ENCODE measurements at places on chromosomes 1 and 21. TPM values are rescaled to one million over a fixed set of nuclear protein-coding genes. Genes with fewer than 3 reads are reported as not detected.

The CELA2B gene
- total RNA-seq, result not detected

DNA sequence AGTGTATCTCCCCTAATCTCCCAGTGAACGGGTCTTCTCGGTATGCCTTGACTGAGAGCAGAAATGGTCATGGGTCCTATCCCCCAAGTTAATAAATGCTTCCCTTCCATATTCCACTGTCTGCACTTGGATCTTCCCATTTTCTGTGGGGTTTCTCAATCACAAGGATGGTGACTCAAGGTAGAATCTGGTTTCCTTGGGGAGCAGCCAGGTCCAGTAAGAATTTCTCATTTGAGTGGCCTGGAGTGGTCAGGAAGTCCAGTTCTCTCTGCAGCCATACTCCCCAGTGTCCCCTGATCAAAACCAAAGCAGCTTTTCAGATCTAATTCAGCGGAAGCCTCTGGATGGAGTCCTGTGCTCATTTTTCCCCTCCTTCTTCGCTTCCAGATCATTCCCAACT lies 14.8 kb upstream of the SLC27A3 start:
- no peak for DNase-seq

The CYP4X1 gene
- total RNA-seq, result 0.90 TPM

DNA sequence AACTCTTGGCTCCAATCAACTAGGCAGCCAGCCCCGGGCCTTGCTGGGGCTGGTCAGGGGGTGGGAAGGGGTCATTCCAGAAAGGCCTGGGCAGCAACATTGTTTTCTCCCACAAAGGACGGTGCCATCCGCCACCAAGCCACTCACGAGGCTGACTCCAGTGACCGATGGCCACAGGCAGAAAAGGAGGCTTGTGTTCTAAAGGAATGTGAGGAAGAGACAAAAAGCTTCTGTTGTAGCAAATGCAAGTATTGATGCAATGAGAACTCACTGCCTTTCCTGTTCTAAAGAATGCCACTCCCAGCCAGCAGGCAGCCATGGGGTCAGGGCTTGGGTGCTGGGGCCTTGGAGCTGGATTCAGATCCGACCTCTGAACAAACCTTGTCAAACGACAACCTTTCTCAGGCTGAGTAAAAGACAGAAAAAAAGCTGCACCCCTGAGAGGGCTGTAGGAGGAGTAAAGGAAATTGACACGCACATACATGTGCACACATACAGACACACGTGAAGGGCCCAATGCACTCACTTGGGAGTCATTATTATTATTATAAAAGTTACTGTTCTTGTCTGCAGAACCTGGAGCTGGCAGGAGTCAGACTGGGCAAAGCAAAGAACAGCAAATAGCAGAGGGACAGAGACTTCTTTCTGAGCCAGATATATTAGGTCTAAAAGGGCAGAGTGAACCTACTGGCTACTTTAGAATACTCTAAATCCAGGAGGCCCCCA lies 13.9 kb upstream of the PRMT2 start:
- DNase-seq, result no peak

The RHCE gene
- 2.4 TPM for total RNA-seq

DNA sequence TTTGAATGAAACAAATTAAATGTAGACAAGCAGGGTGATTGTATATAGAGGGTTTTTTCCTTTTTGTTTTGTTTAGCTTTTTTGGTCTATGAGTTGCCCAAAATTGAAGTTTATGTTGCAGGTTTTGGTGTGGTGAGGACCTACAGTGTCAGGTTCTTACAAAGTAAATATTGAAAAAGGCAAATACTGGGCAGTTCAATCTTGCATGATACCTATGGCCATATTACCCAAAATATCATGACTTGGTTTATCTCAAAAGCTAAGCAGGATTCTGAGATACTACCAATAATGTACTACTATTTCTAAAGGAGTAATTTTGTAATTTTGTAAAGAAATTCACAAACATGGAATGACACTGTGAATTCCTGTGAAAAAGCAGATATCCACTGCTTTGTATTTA lies 1.8 kb downstream of the DNAJB4 start:
- DNase-seq, result no peak

GRCh38 chr21:43694437-43695079 lies 24.4 kb upstream of the PDXK start:
- no peak for DNase-seq

DNA sequence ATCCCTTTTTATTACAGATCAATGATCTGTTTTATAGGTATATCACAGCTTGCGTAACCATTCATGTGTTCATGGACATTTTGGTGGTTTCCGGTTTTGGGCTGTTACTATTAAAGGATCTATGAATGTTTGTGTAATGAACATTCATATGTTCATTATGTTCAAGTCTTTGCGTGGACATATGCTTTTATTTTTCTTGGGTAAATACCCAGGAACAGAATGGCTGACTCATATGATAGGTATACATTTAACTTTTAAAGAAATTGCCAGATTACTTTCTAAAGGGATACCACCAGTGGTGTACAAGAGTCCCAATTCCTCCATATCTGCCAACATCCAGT lies 73.7 kb downstream of the SPATA46 start:
- DNase-seq, result no peak

The SH2D2A gene
- not detected for total RNA-seq

DNA sequence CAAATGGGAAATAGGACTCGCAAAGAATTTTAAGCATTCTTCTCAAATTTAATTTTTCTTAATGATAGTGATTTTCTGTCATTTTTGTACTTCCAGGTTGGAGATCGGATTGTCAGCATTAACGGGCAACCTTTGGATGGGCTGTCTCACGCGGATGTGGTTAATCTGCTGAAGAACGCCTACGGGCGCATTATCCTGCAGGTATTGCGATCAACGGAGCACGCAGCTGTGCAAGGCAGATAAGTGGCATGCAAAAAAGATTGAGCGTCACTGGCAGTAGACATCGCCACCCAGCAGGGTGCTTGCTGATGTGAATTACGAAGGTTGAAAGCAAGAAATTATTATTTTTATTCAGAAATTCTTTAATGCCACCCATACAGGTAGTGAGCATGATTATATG lies 65.9 kb upstream of the L1TD1 start:
- no peak for DNase-seq

The G0S2 gene
- 46.8 TPM for total RNA-seq

The DENND2C gene
- total RNA-seq, result 14.5 TPM

GRCh38 chr1:191343816-191344215 lies 814.4 kb upstream of the RGS18 start:
- no peak for DNase-seq

DNA sequence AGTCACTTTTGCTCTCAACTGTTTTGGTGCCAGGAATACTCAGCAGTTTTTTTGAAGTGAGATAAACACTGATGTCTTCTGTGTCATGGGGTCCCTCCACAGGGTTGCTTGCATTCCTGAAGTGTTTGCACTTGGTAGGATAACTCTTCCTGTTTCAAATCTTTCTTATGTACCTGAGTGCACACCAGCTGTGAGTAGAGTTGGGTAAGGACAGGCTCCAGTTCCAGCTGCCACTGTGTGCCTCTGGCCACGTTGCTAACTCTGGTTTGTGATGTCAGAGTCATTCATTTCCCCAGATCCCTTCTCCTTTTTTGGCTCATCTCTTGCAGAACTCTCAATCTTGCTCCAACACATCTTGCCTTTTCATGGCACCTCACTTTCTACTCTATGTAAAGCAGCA lies 356.3 kb upstream of the B3GALT2 start:
- DNase-seq, result no peak

The GCSAML gene
- 0.15 TPM for total RNA-seq

DNA sequence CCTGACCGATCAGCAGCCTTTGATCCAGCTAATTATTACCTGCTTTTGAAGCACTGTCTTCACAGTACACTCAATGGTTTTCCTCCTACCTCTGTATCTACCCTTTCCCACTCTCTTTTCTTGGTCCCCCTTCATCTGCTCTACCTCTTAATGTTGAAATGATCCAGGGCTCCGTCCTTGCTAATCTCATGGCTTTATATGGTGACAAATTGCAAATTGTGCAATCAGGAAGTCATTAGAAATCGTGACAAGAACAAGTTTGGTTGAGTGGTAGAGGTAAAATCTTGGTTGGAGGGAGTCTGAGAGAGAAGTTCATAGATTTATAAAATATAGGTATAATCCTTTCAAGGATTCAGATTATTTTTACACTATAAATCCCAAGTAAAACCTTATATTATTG lies 9.6 kb upstream of the CYB5R1 start:
- DNase-seq, result no peak

The CA6 gene
- total RNA-seq, result not detected

DNA sequence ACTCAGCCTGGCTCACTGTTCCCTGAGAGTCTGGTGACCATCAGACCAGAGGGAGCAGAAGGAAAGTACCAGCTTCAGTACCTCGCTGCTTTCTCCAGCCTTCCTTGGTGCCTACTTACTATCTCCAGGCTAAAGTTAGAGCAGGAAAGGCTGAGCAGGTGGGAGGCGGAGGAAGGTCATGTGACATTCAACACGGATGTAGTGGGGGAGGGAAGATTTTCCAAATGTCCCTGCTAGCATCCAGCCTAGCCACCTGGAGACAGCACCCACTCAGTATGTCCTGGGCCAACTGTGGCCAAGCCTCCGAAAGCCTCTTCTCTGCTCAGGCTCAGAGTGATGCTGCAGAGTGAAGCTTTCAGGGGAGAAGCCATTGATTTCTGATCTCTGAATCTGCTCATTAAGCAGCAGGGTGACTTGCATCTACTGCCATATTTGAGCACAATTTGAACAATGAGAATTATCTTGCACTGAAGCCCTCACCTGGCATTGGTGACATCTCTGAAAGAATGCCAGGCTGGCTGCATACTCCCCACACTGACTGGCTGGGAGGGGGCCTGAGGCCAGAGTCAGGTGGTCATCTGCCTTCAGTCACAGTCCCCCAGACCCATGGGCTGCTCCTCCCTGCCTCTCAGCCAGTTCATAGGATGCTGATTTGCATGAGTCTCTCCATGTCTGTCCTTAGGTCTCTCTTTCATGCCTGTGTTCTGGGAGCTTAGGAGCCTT lies 86.2 kb downstream of the KCND3 start:
- no peak for DNase-seq

- DNase-seq, result peak; percentile 24
These were observed 65.2 kb upstream of the KCNE2 start for GRCh38 chr21:34298534-34299167.

The FCRLA gene
- not detected for total RNA-seq

- DNase-seq, result no peak
These were observed 1.3 kb downstream of the HES3 start for GRCh38 chr1:6245086-6245868.

- no peak for DNase-seq
These were observed 436.8 kb downstream of the KIF26B start for GRCh38 chr1:245591346-245592188.

The ZC3H12A gene
- total RNA-seq, result 7.3 TPM

DNA sequence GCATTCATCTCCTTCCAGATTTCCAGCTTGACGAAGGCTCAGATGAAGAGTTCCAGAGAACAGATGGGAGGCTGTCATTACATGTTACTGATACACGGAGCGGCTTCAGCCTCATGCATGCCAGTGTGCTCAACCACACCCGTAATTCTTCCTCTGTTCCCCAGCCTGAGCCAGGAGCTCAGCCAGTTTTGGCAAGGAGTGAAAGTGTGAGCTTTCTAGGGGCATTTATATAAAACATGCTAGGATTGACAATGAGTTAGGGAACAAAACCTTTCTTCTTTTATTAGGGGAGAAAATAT lies 290.4 kb upstream of the PLXNA2 start:
- no peak for DNase-seq

DNA sequence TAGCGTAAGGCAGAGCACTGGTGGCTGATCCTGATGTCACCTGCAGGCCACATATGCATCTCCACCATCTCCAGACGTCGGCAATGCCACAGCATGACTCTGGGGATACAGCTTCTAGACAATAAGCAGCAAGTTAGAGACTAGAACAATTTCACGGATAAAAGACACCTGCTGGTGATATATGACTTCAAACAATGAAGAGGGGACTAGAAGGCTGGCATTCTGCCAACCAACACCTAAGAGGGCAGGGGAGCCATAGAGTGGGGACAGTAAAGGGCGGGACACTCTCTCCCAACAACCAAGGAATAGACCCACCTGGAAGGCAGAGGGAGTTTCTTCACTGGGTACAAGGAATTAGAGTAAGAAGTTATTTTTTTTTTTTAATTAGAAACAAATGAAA lies 126.7 kb downstream of the SIM2 start:
- no peak for DNase-seq

DNA sequence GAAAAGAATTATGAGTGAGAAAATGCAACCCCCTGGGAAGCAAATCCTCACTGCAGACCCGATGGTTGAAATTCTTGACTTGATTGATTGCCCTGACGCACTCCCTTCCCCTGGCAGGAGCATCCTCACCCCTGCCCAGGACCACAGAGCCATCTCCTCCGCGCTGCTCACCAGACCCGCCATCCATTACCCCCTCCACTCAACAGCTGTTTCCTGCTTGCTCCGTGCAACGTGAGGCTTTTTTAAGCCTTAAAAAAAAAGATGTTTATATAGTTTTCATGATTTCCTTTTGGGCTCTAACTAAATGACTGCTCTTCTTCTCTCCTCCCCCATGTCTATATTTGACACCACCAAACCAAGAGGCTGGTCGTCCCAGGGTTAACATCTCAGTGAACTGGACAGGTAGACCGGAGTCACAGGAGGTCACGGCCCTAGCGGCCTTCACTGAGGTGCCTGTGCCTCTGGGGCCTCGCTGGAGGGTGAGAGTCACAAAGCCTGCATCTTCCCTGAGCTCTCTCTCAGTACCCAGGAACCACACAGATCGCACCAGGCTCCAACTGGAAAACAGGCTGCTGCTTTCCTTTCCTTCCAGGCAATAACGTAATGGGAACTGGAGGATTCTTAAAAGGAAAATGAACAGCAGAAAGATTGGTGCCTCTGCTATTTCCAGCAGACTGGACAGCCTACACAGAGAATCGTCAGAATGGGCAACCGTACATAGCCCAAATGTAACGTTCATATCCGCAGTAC lies 49.8 kb downstream of the ZBTB18 start:
- no peak for DNase-seq

GRCh38 chr1:43539726-43540434 lies 9.2 kb downstream of the PTPRF start:
- DNase-seq, result no peak

DNA sequence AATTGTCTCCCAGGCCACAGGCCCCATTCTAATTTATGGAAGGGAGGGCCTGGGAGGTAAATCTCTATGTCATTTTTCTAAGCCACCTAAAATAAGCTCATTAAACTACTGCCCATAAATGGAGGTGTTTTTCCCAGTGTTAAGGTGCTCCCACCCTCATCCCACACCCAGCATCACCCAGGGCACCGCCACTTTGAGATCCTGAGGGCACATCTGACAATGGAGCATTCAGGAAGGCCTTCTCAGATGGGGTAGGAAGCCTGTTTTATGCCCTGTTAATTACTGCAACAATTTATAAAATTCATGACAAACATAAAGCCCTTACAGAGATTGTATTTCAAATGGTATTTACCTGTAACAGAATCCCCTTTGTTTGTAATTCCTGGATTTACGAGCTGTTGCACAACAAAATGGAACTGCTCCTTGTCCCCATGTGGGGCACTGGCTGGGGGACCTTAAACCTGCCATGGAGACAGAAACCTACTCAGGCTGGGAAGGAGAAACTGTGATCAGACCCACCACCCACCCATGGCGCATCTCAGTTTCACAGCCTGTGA lies 319.5 kb upstream of the USP24 start:
- DNase-seq, result no peak
